ENCODE measurements at places on chromosomes 1 and 21.

DNA sequence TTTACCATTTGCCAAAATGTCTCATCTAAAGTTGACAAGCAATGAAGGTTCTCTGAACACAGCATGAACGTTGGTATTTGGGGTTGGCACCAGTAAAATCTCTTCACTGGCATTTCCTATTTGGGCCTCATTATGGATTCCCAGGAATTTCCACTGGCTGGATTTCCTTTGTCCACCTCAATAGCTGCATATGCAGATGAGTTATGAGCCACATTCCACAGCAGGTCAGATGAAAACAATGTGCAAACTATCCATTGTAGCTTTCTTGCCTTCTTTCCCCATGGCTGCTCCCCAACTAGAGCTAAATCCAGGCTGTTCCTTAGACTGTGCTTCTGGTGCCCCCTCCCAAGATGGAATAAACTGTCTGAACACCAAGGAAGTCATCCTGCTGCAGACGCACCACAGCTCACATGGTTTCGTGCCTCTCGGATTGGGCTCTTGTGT, 168.1 kb upstream of the FGGY start:
- DNase-seq, result no peak

GRCh38 chr1:223473601-223474344, 80.6 kb downstream of the CCDC185 start:
- no peak for DNase-seq

- DNase-seq, result peak; percentile 44
Observed at GRCh38 chr1:22204989-22205913, 62.4 kb upstream of the WNT4 start.

GRCh38 chr1:226411619-226412018, 3.7 kb upstream of the PARP1 start:
- DNase-seq, result no peak

DNA sequence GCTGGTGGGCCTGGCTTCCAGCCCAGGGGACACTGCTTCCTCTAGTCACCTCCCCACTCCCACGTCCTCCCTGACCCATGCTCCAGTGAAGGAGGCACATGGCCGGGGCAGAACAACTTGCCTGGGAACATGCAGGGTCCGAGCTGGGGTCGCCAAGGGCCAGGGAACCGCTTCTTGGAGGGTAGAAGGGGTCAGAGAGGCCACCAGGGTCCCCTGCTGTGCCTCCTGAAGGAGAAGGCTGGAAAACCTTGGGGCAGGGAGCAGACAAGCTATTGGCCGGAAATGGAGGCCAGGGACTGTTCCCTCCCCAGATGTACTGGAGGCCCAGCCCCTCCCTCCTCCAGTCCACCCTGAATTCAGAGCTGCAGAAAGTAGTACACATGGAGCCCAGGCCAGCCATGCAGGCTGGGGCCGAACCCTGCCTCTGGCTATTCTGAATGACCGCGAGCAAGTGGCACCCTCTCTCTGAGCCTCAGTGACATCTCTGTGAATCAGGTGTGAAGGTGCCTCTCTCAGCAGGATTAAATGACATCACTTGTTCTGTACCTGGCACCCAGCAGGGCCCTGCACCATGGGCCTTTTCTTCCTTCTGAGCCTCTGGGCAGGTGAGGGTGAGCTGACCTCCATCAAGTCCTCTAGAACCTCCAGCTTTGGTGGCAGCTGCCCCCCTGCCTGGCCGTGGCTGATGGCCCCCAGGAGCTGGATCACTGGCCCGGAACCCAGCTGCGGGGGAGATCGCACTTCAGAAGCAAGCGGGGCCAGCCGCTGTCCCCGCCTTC, 15.7 kb downstream of the SPOCD1 start:
- no peak for DNase-seq

- DNase-seq, result no peak
Observed at GRCh38 chr1:205515781-205516253, 11.3 kb downstream of the CDK18 start.

DNA sequence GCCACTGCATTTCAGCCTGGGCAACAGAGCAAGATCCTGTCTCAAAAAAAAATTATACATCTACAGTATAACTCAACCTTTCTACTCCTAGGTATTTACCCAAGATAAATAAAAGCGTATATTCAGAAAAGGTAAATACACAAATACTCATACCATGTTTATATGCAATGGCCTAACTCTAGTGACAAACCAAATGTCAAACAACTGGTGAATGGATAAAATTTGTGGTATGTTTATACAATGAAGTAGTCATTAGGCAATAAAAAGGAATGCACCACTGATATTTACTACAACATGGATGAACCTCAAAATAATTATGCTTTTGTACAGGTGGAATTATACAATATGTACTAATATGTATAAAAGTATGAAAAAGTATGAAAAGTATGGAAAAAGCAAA, 174.2 kb upstream of the GORAB start:
- DNase-seq, result no peak

- DNase-seq, result no peak
Observed at GRCh38 chr1:201221201-201221846, 30.7 kb downstream of the IGFN1 start.

DNA sequence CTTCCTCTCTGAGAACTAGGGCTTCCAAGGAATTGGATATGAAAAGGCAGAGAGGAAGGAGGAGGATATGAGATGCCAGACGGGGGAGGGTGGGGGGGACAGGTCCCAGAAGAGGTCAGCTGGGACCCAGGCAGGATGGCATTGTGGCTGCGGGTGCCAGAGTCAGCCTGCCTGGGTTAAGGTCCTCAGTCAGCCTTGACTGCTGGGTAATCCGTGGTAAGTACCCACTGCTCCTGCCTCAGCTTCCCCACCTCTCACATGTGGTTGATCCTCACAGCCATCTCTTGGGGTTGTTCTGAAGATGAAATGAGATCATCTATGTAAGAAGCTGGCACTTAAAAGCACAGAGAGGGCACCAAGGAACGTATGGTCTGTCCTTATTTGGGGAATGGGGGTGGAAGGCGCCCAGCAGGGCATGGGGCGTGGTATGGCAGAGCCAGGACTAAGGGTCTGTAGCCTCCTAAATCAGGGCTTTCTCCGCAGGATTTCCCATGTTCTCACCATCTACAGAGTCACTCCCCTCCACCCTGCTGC, 23.8 kb downstream of the ELF3 start:
- no peak for DNase-seq

- DNase-seq, result peak; percentile 73
Observed at GRCh38 chr1:177023726-177024125, 140.8 kb downstream of the ASTN1 start.

DNA sequence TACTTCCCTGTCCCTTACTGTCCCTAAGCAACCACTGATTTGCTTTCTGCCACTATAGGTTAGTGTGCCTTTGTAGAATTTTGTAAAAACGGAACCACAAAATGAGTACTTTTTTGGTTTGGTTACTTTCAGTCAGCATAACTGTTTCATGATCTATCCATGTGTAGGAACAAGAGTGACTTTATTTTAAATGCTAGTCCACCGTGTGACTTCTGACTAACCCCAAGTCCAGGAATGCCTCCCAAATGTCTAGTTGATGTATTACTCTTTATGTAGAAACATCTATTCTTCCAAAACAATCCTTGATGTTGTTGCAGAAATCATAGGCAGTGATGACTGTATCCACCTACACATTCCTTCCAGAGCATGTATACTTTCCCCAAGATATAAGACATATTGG, 21.3 kb downstream of the ATPAF1 start:
- DNase-seq, result no peak

DNA sequence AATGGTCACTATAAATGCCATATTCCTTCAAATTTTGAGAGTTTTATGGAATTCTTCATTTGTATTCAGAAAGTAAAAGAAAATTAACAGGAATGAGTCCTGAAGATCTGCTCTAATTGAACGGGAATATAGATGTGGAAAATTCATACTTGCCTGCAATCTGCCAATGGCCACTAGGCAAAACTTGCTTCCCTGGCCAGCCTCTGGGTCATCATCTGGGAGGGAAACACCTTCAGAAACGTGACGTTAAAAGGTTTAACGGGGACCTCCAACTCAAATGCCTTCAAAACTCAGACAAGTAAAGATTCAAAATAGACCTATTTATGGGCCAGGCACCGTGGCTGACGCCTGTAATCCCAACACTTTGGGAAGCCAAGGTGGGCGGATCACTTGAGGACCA, 21.7 kb upstream of the CTSK start:
- no peak for DNase-seq

DNA sequence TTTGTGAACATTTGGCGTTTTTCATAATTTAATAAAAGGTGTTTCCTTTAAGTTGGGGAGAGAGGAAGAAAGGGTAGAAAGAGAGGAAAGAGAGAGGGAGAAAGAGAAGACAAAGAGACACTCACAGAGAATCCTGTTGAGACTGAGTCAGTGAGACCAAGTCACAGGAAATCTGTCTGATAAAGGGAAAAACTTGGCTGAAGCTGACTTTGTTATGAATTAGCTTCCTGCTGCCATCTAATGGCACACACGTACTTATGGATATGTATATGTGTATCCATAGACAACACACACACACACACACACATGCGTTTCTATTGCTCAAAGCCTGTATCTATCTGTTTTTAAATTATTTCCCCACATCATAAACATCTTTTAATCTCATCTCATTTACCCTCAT, 42.5 kb upstream of the DISC1 start:
- DNase-seq, result peak; percentile 33

DNA sequence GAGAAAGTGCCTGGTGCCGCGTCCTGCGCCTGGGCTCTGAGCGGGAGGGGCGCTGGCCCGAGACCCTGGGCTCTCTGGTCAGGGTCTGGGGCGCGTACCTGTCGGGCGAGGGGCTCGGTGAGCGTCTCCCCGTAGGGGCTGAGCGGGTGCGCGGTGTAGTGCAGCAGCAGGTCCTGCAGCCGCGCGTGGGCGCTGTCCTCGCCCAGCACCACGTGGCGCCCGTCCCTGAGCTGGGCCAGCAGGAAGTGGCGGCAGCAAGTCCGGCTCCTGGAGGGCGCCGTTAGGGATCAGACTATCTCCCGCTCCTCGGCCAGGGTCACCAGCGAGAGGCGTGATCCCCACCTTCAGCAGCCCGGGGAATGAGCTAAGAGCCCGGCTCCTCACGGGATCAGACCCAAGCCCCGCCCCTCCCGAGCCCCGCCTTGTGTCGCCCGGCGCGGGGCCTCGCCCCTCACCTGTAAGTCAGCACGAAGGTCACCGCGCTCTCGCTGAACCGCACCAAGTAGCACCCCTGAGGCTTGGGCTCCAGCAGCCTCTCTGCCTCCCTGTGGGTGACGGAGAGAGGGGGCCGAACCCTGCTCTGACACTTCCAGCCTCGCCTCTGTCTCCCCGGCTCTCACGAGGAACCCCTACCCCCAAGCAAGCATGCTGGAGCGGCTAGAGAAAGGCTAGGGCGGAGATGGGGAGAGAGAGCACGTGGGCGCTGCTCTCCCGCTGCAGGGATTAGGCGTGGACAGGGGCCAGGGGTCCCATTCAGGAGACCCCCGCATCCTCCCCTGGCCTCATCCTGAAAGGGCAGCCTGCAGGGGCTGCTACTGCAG, 2.7 kb downstream of the SH2D2A start:
- peak; percentile 65 for DNase-seq

- no peak for DNase-seq
Observed at GRCh38 chr1:246178717-246179311, 328.3 kb downstream of the SMYD3 start.

GRCh38 chr21:27476696-27477095, 509.8 kb upstream of the ADAMTS5 start:
- no peak for DNase-seq

DNA sequence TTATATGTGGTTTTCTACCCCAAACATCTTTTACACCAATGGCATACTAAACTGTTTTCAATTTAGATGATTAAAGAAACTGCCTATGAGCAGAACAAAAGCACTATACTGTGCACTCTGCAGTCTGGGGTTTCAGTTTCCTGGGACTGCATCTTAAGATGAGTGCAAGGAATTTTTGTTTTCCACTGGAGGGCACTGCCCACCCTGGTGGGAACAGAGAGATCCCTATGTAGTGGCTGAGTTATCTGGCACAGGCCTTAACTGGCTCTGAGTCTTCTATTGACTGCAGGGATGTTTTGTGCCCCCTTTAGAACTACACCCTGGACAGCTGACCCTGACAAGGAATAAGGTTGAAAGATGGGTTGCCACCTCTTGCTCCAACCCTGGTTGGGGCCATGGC, 12.0 kb downstream of the PROK1 start:
- DNase-seq, result no peak

- DNase-seq, result no peak
Observed at GRCh38 chr1:89668961-89669360, 36.0 kb downstream of the LRRC8C start.

GRCh38 chr1:167594822-167595221, 35.2 kb upstream of the RCSD1 start:
- DNase-seq, result no peak

DNA sequence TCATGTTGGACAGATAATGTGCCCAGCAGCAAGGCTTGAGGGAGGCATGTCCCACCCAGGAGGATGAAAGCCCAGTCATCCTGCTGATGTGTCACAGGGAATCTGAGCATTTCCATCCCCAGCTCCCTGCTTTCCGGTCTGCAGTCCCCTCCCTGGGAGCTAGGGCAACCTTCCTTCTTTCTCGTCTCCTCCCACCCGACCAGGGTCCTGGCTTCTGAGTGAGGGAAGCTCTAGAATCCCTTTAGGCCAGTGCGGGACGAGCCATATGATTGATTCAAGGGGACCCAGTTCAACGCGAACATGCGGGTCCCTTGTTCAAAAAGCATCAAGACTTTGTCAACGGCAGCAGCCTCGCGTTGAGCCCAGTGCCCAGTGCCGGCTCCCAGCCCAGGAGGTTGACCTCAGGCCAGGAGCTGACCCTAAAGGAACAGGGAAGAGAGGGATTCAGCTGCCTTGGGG, 96.7 kb upstream of the TMPRSS2 start:
- DNase-seq, result no peak

GRCh38 chr1:24481843-24482610, 20.6 kb upstream of the RCAN3 start:
- no peak for DNase-seq

DNA sequence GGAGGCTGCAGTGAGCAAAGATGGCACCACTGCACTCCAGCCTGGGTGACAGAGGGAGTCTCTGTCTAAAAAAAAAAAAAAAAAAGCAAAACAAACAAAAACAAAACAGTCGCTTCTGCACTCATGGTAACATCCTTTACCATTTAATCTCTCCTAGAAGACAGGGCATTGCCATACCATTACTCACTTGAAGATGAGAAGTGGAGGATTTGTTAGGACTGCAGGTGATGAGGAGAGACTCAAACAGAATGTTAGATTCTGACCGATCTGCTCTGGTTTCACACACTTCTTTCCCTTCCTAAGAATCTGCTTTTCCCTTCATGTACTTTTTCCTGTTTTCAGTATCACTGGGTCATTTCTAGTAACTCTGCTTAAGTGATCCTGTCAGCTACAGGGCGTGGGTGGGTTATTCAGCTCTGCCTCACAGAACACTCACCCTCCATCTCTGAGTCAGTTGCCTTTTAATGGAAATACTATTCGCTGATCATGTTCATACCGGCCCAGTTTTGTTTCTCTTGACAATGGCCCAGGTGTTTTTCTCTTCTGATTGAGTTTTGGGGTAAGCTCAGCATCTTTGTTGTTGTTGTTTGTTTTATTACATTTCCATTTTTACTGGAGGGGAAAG, 148.0 kb upstream of the ERG start:
- DNase-seq, result no peak

DNA sequence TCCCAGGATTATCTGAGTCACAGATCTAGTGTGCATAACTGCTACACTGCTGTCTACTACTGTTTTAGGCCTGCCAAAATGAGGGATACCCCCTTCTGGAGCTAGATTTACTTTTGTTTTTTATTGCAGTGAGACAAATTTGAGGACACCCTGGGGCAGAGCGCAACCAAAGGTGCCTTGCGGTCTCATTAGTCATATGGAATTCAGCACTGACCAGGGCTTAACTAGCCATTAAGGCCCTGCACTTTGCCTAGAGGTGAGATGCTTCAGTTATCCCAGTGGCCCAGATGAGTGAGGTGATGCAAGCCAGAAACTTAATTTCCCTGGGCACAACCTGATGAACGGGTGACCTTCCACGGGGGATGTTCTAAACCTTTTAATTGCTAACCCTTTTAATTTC, 998 bp upstream of the SPAG17 start:
- DNase-seq, result no peak
